Breast epithelium (tissue), 4 donors: ENCODE measurements at places on chromosomes 11 and 22.

- H3K4me3 ChIP-seq: no peak overlapping the region
- H3K27ac ChIP-seq: peak overlapping the region; percentile 34
- no peaks in the 10 kb centered on the region for H3K27me3 ChIP-seq
Observed at GRCh38 chr11:117187428-117187798, 8.9 kb downstream of the SIDT2 start.

GRCh38 chr11:117529816-117530215 lies 202.2 kb downstream of the CEP164 start:
- no peaks in the 10 kb centered on the region for H3K27me3 ChIP-seq
- DNase-seq: no peak
- H3K36me3 ChIP-seq: no peaks in the 10 kb centered on the region
- no peak overlapping the region for H3K4me3 ChIP-seq
- H3K27ac ChIP-seq: no peak overlapping the region

GRCh38 chr11:12285811-12286222 lies 91.6 kb upstream of the PARVA start:
- no peak for DNase-seq
- H3K4me3 ChIP-seq: no peak overlapping the region
- H3K4me1 ChIP-seq: no peaks in the 10 kb centered on the region
- H3K36me3 ChIP-seq: no peaks in the 10 kb centered on the region

- no peaks in the 10 kb centered on the region for H3K36me3 ChIP-seq
- H3K27me3 ChIP-seq: no peaks in the 10 kb centered on the region
- no peak overlapping the region for H3K4me3 ChIP-seq
- no peaks in the 10 kb centered on the region for H3K4me1 ChIP-seq
- no peak overlapping the region for H3K27ac ChIP-seq
- DNase-seq: no peak
Observed at GRCh38 chr22:44616882-44617655, 84.9 kb upstream of the PRR5 start.
